ENCODE measurements at places on chromosomes 11 and 22.

- no peak for DNase-seq
Observed at GRCh38 chr22:27142286-27142685, 484.9 kb downstream of the MIAT start.

GRCh38 chr22:30855266-30855665 is 113.3 kb downstream of the MORC2 start:
- DNase-seq = no peak

DNA sequence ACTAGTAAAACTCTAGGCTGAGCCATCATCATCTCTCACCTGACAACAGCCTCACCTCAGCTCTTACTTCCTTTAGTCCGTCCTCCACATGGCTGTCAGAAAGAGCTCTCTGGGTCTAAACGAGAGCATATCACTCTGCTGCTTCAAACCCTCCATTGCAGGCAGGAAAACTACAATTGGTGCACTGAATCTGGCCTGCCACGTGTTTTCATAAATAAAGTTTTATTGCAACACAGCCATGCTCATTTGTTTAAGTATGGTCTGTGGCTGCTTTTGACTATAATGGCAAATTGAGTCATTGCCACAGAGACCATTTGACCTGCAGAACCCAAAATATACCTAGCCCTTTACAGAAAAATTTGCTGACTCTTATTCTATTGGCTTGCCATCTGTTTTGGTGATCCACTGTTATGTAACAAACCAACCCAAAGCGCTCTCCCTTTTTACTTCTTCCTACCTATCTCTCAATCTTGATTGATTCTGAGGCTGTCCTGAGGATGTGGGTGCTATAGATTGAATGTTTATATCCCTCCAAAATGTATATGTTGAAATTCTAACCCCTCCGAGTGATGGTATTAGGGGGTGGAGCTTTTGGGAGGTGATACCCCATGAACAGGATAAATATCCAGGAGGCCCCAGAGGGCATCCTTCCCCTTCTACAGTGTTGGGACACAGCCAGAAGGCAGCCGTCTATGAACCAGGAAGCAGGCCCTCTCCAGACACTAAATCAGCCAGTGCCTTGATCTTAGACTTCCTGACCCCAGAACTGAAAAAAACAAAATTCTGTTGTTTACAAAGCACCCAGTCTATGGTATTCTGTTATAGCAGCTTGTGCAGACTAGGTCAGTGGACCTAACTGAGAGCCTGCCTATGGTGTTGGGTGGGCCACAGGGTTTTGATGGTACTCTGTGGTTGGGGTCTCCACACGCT is 99.9 kb downstream of the PIWIL4 start:
- no peak for DNase-seq

- peak; percentile 18 for DNase-seq
Observed at GRCh38 chr22:39349506-39349966, 255 bp upstream of the SYNGR1 start.

GRCh38 chr11:17652556-17652955 is 66.8 kb upstream of the MYOD1 start:
- no peak for DNase-seq

DNA sequence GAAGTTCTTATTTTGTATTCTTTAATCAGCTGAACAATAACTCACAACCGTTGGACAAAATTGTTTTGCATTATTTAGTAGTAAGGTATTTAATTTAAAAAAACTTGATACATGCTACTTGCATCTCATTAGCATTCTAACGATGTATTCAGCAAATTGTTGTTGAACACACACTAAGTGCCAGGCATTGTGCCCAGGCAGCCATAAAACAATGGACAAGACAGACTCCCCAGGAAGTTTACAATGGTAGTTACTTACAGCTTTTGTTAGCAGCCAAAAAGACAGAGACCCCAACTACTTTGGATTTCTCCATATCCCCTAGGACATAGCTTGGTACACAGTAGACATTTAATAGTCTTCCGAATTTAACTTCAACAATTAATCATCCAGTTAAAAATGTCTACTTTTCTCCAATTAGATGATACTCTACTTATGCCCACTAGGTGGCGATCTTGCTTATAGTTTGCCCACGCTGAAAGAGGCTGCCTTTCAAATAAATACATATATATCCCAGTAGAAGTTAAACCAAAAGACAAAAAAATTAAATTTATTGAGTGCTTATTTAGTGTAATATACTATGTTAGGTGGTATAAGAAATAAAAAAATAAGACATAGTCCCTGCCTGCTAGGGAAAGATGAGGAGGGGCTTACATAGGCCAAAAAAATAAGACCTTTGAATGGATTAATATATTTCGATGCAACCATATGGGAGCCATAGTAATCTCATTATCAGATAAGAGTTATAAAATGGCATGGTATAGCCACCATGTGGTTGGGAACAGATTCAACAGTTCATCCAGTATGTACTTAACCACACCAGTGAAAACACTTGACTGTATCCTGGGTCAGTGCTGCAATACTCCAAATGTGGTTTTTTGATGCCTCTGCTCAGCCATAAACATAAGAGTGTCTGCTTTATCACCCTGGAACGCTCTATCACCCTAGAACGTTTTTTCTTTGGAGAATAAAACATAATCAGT is 2.0 kb upstream of the FJX1 start:
- no peak for DNase-seq

- no peak for DNase-seq
Observed at GRCh38 chr11:132361011-132361550, 990.7 kb downstream of the NTM start.

- no peak for DNase-seq
Observed at GRCh38 chr11:14223636-14224288, 135.2 kb downstream of the RRAS2 start.

DNA sequence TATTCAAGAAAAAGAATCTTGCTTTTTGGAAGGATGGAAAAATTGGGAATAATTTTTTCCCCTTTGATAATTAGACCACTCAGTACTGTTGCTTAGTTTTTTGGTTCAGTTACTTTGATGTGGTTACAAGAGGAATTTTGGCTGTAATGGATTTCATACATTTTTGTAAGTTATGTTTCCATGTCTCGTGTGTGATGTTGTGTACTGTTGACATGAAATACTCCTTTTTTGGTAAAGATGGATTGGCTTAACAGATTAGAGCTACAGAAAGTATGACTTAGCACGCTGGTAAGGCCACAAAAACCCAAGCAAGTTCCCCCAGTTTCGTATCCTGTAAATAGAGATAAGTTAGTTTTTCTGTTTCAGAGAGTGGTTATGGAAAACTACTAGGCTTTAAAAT is 11.9 kb downstream of the TBCEL start:
- DNase-seq = no peak

GRCh38 chr11:61777234-61778090 is 14.9 kb downstream of the TMEM258 start:
- DNase-seq = peak; percentile 64

- no peak for DNase-seq
Observed at GRCh38 chr11:126581871-126582648, 226.6 kb downstream of the ST3GAL4 start.

GRCh38 chr11:44608991-44609782 is 43.7 kb downstream of the CD82 start:
- DNase-seq = no peak

- no peak for DNase-seq
Observed at GRCh38 chr11:46431211-46431610, 39.6 kb upstream of the CHRM4 start.

GRCh38 chr22:27919942-27920755 is 1.1 kb upstream of the PITPNB start:
- DNase-seq = no peak

GRCh38 chr11:118304568-118305248 is at the start of gene CD3E:
TSS of gene CD3E (plus strand) at chr11:118304730. CDS start at chr11:118304953, 223 bp downstream.
- peak; percentile 69 for DNase-seq

All from activated CD4-positive, alpha-beta T cell treated with anti-CD3 and anti-CD28 coated beads, Interleukin-2, amount 50 U/mL, for 48 hours (primary cell).